Effector memory CD4-positive, alpha-beta T cell (primary cell): ENCODE measurements at places on chromosomes 3 and 15.

GRCh38 chr3:146493761-146494160 is 24.4 kb upstream of the PLSCR2 start:
- no peak for DNase-seq

GRCh38 chr3:196788528-196788927 is 48.9 kb downstream of the PAK2 start:
- DNase-seq: no peak

GRCh38 chr3:95289295-95289694 is 1226.4 kb downstream of the NSUN3 start:
- no peak for DNase-seq

GRCh38 chr3:158108445-158108985 is 1.4 kb upstream of the RSRC1 start:
- no peak for DNase-seq

DNA sequence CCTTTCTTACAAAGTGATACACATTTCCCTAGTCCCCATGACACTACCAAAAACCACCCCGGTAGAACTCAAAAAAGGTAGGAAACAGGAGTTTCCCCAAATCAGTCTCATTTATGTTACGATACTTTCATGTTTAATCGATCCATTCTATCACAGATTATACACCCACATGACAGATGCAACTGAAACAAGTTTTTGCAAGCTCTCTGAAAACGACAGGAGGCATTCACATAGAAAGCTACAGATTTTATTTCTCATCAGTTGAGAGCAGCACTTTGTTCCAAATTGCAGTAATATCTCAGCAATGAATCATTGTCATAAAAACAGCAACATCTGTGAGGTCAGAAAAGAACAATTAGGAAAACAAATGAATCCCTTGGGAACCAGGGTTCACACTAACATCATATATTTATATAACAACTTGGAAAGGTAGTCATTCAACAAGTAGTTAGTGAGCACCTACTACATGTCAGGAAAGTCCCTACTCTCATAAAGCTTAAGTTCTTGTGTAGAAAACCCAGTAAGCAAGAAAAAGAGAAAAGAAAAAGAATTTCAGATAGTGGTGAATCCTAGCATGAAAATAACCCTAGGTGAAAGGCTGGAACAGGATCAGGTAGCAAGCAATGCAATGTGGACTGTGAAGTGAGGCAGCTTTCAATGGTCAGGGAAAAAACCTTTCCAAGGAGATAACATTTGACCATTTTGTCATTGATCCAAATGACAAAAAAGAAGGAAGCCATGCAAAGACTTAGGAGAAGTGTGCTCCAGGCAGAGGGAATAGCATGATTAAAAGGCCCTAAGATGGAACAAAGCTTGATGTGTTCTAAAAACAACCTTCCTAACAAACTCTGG is 8.3 kb downstream of the PLD1 start:
- DNase-seq: no peak

DNA sequence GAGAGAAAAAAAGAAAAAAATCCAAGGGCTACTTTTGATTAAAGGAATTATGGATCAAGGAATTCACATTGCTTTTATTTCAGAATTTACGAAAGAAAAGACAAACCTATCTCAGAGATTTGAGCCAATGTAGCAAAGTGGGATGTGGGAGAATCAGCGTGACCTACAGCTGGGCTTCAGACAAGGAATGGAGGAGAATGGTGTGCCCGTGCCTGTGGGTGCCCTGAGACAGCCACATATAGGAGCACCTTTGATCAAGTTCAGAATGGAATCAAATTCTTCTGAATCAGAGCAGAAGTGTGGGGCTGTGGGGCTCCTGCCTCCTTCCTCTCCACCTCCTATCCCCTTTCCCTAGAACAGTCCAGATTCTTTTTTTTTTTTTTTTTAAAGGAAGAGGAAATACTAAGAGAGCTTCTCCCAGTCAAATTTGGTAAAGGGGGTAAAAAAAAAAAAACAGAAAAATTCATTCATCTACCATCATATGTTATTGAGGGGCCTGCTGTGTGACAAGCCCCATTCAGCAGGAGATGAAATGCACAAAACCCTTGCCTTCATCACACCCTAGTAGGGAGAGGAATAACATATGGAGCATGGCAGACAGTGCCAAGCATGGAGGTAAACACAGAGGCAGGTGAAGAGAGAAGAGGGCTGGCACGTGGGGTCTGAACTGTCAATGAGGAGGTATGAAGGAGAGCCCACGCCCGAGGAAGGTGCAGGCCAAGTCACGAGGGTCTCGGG is 25.0 kb upstream of the MUSTN1 start:
- no peak for DNase-seq

DNA sequence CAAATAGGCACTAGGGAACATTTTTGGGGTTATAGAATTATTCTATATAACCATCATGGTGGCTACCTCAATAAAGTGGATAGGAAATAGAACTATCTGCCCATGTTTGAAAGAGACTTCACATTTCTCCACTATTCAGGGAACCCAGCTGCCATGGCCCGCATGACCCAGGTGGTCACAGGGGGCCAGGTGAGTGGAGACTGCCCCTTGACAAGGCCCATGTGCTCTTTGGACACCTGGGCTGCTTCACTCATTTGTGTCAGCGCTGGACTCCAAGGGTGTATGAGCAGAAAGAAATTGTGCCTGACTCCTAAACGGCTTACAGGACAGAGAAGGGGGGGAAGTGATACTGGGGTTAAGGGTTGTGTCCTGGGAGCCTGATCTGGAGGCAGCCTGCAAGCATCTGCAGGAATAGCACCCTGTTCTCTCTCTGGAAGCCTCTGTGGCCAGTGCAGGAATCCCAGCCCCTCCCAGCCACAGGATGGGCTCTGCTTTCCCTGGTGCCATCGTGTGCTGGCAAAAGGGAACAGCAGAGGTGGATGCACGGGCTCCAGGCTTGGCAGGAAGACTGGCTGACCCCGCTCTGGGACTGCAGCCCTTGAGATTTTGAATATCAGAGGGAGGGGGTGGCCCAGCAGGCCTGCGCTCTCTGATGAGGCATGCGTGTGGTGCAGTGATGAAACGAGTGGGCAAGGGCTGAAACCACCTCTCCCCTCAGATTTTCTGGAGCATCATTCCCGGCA is 9.1 kb upstream of the C3orf22 start:
- DNase-seq: no peak

DNA sequence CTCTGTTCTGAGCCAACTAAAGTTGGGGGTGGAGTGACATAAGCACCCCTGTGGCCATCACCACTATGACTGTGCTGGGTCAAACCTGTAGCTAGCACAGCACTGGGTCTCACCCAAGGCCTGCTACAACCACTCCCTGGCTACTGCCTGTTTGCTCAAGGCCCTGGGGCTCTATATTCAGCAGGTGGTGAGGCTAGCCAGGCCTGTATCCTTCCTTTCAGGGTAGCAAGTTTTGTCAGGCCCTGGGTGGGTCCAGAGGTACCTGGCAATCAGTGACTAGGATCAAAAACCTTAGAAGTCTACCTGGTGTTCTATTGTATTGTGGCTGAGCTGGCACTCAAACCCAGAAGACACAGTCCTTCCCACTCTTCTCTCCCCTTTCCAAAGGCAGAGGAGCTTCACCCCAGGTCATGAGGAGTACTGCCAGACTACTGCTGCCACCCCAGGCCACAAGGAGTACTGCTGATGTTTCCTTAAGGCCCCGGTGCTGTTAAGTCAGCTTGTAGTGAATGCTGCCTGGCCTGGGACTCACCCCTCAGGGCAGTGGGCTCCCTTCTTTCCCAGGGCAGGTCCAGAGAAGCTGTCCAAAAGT is 170.8 kb downstream of the IGSF11 start:
- no peak for DNase-seq

- DNase-seq: no peak
Measured at GRCh38 chr3:135191708-135192107, 396.6 kb downstream of the EPHB1 start.

DNA sequence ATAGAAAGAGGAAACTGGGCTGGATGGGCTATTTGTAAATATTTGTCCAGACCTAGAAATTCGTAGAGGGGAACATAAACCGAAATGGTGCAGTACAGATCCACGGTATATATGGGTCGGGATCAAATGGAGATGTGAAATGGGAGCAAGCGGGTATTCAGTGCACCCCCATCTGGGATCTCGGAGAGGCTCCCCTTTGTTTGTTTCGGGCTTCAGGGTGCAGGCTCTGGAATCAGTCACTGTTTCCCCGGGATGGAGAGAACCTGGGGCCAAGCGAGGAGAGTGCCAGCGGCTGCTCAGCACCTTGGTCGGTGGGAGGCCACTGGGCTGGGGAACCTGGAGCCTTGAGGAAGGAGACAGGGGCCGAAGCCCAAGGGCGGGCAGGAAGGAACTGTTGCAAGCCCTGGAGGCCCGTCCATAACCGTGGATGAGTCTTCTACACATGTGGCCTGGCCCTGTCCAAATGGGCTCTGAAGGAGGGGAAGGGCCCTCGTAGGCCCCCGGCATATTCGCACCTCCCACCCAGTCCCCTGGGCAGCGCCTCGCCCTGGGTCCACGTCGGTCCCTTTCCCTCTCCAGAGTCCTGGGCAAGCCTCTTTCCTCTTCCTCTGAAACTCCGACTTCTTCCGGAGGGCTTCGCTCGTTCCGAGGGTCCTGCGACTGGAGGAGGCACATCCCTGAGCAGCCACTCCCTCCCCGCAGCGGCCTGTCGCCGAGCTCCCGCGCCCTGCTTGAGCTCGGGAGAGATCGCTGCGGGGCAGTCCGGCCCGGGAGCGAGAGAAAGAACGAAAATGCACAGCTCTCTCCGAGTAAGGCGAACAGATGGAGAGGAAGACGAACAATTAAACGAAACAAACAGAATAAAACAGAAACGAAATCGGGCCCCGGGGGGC is 3.0 kb downstream of the ISL2 start:
- DNase-seq: no peak

DNA sequence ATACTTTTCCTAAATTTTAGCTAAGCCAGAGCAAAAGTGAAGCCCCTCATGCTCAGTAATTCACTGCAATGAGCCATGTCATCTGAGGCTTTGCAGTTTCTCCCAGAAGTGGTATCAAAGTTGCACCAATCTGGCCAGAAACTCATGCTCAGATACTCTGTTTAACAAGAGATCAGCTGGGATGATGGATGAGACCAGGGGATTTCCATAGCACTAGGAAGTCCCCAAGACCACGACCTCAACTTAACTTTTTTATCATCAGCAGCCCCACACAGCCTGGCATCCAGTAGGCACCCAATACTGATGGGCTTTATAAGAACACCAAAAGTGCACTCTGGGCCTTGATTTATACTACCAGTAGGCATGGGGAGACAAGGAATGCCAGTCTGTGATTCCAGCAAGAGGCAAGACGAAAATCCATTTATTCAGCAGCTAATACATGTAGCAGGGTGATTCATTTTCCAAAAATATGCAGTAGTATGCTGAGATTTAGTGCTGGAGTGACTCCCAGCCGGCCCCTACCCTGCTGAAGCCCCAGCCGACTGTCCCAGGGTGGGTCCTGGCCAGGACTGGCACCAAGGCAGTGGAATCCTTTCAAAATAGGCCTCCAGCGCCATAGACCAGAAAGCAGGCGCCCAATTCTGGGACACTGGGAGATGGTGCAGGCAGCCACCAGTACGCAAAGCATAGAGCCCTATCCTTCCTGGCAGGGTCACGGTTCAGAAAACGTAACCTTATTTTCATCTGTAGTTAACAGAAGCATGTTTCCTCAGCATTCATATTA is 612 bp upstream of the LDHAL6B start:
- DNase-seq: no peak

DNA sequence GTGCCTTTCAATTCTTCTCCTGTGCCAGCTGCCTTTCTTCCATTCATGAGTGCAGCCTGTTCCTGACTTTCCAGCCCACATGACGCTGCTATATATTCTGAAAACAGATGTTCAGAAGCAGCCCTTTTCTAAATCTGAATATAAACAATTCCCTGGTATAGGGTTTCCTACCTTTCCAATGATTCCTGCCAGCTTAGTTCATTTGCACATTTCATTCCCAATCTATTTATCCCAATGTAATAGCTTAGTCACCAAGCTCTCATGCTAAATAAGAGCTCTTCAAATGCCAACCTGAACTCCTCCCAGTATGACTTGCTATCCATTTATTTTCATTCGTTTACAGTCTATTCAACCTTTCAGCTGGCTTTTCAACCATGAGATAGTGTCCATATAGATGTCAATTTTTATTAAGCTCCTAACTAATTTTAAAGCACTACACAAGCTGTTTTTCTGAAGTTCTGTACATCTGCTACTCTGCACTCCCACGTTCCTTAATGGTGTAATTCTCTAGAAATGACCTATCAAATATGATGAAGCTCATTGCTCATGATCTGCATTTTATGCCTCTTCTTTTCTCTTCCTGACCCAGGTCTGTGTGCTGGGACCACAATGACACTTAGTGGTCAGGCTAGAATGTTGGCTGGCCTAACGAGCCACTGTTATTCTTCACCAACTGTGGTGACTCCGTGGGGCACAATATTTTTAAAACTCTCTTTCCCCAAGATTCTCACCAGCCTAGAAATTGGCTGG is 605.0 kb upstream of the TBL1XR1 start:
- no peak for DNase-seq

DNA sequence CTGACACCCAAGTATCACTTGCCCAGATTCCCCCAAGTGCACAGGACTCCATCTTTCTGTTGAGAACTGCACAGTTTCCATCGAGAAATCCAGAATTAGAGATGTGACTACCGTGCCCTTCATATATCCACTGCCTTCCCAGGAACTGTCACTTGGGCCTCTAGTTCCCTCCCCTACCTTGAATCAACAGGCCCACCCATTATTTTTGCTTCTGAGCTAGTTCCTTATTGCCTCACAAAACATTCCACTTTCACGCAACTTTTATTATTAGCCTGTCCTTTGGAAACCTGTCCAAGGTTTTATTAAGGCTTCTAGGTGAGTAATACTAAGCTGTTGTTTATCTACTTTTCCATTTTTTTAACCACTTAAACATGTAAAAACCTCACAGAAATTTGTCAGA is 17.1 kb upstream of the SLC30A4 start:
- no peak for DNase-seq

DNA sequence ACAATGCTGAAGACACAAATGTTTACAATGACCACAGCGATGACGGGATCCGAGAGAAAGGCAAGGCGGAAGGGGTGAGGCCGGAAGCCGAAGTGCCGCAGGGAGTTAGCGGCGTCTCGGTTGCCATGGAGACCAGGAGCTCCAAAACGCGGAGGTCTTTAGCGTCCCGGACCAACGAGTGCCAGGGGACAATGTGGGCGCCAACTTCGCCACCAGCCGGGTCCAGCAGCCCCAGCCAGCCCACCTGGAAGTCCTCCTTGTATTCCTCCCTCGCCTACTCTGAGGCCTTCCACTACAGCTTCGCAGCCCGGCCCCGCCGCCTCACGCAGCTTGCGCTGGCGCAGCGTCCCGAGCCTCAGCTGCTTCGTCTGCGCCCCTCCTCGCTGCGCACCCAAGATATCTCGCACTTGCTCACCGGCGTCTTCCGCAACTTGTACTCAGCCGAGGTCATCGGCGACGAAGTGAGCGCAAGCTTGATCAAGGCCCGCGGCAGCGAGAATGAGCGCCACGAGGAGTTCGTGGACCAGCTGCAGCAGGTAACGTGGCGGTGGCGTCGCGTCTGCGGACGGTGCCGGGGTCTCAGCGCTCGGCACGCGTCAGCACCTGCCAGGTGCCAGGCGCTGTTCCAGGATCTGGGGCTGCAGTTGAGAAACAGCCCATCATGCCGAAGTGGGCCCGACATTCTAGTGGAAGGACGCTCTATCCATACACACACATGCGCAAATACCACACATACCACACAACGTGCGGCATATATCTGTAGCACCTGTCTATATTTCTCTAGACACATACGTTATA is at the start of gene DLEC1:
DLEC1 (plus strand) TSS at position 108 of the 798 bp plus-strand sequence; CDS start at position 126, 18 bp downstream.
- peak; percentile 78 for DNase-seq

GRCh38 chr15:65952391-65953053 is 83.2 kb downstream of the RAB11A start:
- DNase-seq: no peak

- DNase-seq: no peak
Measured at GRCh38 chr3:191333298-191333880, 3.1 kb upstream of the UTS2B start.

GRCh38 chr15:45179221-45179985 is 8.4 kb downstream of the SHF start:
- DNase-seq: peak; percentile 37
